Adipocyte (in vitro differentiated cells): ENCODE measurements at places on chromosomes 1 and 21.

GRCh38 chr1:29342983-29343382 lies 106.7 kb downstream of the PTPRU start:
- DNase-seq: no peak

- no peak for DNase-seq
Observed at GRCh38 chr1:6884652-6885153, 99.4 kb downstream of the CAMTA1 start.

DNA sequence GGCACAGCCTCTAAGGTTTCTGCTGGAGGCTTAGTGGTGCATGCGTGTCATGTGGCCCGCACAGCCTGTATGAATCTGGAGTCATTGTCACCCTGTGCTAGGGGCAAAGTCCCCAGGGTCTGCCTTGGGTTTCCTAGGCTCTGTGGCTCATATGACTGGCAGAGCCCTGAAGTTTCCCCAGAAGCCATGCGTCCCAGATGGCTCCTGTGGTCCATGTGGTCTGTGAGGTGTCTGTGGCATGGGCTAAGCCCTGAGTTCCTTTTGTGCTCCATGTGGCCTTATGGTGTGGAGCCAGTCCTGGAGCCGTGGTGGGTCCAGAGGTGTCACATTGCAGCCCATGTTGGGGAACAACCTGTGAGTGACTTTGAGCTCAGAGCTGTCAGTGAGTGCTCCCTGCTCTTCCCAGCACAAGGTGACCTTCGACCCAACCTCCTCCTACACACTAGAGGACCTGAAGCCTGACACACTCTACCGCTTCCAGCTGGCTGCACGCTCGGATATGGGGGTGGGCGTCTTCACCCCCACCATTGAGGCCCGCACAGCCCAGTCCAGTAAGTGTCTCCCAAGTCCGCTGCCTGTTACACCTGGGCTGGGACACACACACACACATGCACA lies 57.8 kb upstream of the KDM4A start:
- no peak for DNase-seq

GRCh38 chr1:62198069-62198780 lies 3.6 kb downstream of the L1TD1 start:
- no peak for DNase-seq

DNA sequence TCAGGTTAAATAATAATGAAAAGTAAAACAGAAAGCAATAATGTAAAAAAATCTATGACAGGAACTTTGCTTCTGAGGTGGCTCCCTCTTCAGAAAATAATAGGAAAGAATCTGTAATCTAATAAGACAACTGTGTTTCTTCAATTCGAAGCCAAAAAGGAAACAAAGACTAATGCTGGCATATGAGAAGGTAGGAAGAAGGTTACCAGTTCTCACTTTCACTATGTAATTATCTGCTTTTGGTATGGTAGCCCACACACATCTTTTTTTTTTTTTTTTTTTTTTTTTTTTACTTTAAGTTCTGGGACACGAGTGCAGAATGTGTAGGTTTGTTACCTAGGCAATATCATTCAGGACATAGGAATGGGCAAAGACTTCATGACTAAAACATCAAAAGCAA lies 47.1 kb downstream of the COP1 start:
- no peak for DNase-seq

GRCh38 chr1:177884479-177885021 lies 85.3 kb downstream of the SEC16B start:
- peak; percentile 55 for DNase-seq

DNA sequence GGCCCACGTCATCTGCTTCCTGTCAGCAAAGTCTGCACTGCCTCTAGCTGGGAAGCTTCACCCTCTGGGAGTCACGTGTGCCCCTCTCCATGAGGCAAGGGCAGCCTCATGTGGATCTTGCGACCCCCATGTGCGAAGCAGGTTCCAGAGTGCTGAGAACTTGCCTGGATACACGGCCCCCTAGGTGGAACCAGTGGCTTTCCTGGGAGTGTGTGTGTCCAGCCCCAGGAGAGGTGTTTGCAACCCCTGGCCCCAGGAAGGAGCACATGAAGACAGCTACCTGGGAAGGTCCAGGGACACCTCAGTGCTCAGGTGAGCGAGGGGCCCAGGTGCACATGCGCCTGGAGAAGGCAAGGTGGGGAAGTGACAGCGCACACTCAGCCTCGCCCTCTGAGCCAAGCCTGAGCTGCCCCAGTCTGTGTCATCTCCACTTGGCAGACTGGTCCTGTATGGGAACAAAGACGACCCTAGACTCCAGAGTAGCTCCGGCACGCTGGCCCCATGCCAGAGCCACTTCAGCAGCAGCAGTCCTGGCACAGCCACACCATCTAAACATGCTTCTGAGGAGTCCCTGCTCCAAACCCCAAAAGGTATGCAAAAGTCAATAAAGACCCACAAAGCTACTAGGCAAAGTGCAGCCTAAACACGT lies 8.9 kb downstream of the LSS start:
- no peak for DNase-seq

DNA sequence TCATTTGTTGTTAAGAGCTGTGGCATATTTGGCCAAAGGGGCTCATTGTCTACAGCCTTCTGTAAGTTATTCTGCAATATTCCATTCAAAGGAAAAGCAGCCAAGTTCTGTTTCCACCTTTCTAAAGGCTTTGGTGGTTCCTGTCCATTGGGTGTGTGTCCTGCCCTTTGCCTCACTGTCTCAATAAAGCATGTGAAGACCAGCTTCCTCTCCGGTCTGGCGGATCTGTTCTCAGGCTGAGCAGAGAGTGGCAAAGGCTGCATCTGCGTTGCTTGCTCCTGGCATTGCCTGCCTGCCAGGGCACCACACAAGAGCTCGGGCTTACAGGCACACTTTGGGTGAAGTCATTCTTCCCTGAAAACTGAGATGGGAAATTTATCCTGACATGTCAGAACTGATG lies 34.9 kb downstream of the ST6GALNAC3 start:
- no peak for DNase-seq

GRCh38 chr21:46381541-46381940 lies 57.6 kb downstream of the PCNT start:
- no peak for DNase-seq

- no peak for DNase-seq
Observed at GRCh38 chr1:29249170-29249691, 12.9 kb downstream of the PTPRU start.

GRCh38 chr1:219304227-219305226 lies 130.8 kb downstream of the LYPLAL1 start:
- peak; percentile 64 for DNase-seq

DNA sequence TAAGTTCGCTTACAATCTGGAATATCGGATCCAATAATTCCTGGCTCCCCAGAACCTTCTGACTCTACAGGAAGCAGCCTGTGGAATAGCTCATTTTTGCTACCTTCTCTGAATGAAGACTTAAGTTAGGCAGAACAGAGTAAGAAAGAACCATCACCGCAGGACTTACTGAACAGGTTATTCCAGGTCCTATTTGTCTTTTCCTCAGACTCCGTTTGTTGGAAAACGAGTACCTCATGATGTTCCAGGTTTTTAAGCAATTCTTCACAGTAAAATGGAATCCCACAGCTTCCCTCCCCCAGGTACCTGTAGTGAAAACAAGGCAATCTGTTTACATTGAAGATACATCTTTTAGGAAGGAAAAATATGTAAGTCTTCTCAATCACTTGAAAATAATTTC lies 59.8 kb downstream of the ADCY10 start:
- DNase-seq: no peak

DNA sequence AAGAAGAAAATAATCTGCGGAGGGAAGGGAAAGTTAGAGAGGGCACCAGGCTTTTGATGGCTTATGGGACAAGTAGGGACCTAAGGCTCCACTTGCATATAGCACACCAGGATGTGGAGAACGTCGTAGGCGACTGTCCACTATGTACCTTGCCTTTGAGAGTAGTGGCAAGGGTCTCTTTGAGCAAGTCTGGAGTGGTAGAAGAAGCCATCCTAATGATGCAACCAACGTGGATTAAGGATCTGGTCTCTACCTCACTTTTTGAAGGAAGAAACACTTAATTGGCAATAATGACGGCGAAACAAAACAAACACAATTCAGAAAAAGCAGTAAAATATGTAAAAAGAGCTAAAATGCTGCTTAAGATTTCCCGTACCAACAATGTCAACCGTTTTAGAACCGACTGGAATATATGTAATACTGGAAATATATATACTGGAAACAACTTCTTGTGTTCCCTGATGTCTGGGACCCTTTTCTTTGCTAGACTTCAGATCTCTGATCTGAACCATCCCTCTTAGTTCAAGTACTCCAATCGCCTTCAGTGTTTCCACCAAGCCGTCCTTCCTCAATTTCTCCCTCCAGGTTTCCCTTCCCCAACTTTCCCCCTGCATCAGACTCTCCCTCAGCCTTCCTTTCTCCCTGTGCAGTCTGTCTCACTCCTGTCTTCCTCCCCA lies 821 bp upstream of the KHDRBS1 start:
- no peak for DNase-seq

DNA sequence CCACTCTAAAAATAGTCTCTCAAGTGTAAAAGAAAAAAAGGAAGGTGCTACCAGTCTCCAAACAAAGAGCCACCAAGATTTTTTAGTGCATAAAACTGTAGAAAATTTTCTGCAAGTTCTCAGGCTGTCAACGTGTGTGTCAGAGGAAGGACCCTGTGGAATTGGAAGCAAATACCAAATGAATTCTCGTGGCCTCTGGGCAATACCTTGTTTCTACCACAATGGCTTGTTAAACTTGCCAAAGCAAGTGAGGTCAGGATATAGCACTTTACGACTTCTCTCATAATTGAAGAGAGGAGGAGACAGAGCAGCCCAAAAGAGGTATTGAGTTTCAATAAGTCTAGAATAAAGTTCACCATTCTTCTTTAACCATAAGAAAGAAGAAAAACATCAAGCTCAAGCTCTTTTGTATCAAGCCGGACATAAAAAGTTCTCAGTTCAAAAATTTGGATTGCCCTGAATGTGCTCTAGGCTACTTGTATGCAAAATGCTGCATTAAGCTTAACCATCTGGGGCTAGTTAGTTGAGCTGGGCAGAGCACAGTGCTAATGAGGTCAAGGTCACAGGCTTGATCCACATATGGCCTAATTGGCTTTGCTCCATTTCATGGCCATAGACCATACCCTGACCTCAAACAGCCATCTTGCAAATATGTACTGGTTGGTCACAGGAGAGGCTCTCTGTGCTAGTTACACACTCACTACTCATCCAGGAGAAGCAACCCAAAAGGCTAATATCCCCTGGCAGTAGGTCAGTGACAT lies 60.5 kb downstream of the TBX15 start:
- DNase-seq: no peak

- DNase-seq: no peak
Observed at GRCh38 chr1:39086386-39086785, 60.2 kb downstream of the NDUFS5 start.

GRCh38 chr1:33902486-33903209 lies 38.8 kb downstream of the HMGB4 start:
- DNase-seq: no peak

- DNase-seq: no peak
Observed at GRCh38 chr1:24111262-24111995, 506 bp downstream of the MYOM3 start.

- DNase-seq: peak; percentile 82
Observed at GRCh38 chr21:46183910-46184624, at the start of gene SPATC1L. Gene SPATC1L (minus strand): TSS chr21:46184459. CDS start chr21:46182816, 1,643 bp downstream.

GRCh38 chr1:110915804-110916203 lies 42.9 kb downstream of the CD53 start:
- no peak for DNase-seq

DNA sequence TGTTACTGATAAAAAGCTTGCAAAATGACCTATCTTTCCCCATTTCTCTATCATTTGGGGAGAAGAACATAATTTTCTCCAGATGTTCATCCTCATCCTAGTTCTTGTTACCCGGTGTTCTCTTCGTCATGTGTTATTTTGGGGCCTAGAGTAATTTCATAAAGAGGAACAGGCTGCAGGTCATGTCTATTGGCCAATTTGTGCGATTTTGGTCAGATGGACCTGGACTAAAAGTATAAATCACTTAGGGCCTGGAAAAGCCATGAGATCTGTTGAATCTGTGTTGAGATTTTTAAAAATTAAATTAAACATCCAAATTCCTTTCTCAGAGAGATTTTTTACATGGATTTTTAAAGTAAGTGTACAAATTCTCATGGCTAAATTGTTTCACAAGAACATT lies 241.3 kb upstream of the PLXNA2 start:
- DNase-seq: no peak

DNA sequence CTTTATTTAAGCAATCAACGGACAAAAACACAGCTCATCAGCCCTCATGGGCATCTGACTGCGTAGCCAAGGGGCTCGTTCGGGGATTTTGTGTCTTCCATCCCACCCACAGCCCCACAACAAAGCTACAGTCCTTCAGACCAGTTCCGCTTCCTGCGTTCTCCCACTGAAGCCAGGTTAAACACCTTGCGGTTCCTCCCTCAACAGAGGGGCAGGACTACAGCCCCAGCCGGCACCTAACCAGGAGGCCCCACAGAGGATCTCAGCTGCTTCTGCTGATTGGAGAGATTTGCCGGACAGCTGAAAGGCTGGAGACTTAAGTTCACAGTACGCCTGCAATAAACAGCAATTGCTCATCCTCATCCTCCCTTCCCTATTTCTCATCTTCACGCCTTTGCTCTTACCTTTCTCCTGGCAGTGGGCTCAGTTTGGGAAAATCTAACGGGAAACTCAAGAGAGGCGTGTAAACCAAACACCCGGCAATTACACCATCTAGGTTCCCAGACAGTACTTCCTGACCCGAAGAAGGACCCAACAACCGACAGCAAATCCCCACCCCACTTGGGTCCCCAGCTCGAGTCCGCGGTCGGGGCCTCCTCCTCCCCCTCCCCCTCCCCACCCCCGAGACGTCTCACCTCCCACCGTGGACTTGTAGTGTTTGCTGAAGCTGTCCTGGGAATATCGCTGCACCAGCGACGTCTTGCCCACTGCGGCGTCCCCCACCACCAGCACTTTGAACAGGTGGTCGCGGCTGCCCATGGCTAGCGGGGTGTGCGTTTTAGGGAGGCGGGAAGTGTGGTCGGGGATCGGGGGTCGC lies 876 bp downstream of the RAB29 start:
- DNase-seq: peak; percentile 48

GRCh38 chr1:27298632-27299384 lies 23.2 kb upstream of the TMEM222 start:
- DNase-seq: no peak

GRCh38 chr1:8649027-8649426 lies 168.4 kb downstream of the RERE start:
- no peak for DNase-seq
